ENCODE measurements at places on chromosomes 1 and 21. TPM values are rescaled to one million over a fixed set of nuclear protein-coding genes. Genes with fewer than 3 reads are reported as not detected.
A peak's percentile ranks its signal among the peaks of the same experiment; 100 is the strongest.

DNA sequence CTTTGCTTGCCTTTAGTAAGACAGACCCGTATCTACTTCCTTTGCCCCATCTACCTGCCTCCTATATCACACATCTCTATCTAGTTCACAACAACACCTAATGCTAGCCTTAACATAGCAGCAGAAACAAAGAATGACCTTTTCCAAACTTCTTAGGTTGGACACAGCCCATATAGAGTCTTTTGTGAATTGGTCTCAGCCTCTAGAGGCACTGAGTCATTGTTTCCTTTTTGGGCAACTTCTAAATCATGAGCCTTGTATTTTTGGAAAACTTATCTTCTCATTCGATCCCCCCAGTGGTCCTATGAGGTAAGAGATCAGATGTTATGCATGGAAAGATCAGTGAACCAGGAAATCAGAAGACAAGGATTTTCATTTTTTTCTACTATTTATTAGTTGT lies 679.4 kb upstream of the USP24 start:
- no peak overlapping the region for H3K27ac ChIP-seq
- H3K36me3 ChIP-seq, result no peaks in the 10 kb centered on the region

- H3K4me3 ChIP-seq, result no peak overlapping the region
- H3K27me3 ChIP-seq, result no peaks in the 10 kb centered on the region
- peak overlapping the region; percentile 53 for H3K27ac ChIP-seq
- peaks cover 40% of the 10 kb centered on the region for H3K36me3 ChIP-seq
- H3K4me1 ChIP-seq, result peaks cover 39% of the 10 kb centered on the region
- DNase-seq, result no peak
These were observed 50.1 kb downstream of the COQ8A start for GRCh38 chr1:226990133-226990716.

C1orf185 gene
- total RNA-seq, result not detected

DNA sequence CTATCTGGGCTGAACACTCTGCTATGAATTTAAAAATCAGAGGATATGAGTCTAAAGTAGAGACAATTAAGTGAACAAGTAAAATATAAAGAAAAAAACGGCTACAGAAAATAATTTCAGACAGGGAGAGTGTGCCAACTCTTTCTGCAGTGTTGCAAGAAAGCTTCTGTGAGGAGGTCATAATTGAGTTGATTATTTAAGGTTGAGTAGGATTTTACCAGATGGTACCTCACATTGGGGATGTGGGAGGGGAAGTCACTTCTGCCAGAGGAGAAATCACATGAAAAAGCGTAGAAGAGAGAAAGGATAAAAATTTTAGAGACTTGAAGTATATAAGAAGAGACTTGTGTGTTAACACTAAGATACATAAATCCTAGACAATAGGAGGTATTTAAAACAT lies 238.0 kb upstream of the NCAM2 start:
- no peaks in the 10 kb centered on the region for H3K4me1 ChIP-seq
- H3K4me3 ChIP-seq, result no peak overlapping the region
- DNase-seq, result no peak
- no peaks in the 10 kb centered on the region for H3K36me3 ChIP-seq
- H3K27ac ChIP-seq, result no peak overlapping the region

URB2 gene
- 8.4 TPM for total RNA-seq

DNA sequence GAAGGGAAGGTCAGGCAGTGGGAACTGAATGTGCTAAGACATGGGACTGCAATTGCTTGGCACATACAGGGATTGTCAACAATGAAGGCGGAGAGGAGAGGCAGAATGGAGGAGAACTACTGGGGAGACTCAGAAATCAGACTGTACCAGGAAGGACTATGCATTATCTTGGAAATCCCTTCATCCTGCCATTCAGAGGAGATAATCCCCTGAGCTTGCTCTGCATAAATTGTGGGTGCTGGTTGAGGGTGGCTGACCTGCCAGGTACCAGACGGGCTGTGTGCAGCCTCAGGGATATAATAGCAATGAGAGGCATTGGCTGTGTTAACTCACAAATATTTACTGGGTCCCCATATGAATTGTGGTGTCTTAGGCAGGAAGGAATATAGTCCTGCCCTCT lies 5.0 kb upstream of the TRABD2B start:
- no peak overlapping the region for H3K4me3 ChIP-seq
- no peak overlapping the region for H3K27ac ChIP-seq
- H3K36me3 ChIP-seq, result no peaks in the 10 kb centered on the region
- H3K4me1 ChIP-seq, result no peaks in the 10 kb centered on the region

Data from upper lobe of right lung (tissue), 1 donor.